ENCODE measurements at places on chromosomes 6 and 20. TPM values are rescaled to one million over a fixed set of nuclear protein-coding genes. Genes with fewer than 3 reads are reported as not detected.

DNA sequence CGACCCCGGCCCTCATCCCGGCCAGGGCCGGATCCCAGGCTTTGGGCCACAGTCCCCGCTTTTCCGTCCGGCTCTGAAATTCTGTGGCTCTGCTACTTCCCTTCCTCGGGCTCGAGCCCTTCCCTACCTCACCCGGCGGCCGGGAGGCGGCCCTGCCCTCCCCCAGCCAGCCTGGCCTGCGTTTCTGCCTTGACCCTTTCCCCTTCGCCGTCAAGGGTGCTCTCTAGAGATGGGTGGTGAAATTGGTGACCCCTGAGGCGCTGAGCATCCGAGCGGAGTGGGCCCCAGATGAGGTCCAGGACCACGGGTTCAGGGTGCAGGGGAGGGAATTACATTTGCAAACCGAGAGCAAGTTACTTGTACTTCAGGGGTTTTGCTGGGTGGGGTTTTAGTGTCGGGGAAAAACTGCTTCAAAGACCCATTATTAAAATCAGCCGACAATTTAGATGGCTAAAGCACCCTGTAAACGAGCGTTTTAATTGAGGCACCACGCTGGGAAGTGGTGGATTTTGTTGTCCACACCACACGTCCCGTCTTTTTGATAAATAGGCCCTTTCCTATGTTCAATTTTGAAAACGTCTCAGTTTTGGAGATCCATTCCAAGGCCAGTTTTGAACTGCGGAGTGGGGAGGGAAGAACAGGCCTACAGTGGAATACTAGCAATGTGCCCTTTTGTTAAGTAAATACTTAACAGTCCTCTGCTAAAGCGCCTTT lies 9.9 kb downstream of the TFAP2A start:
- peaks cover 81% of the 10 kb centered on the region for H3K27me3 ChIP-seq
- DNase-seq = no peak
- peaks cover 19% of the 10 kb centered on the region for H3K4me1 ChIP-seq

- no peaks in the 10 kb centered on the region for H3K36me3 ChIP-seq
- DNase-seq = no peak
- H3K27me3 ChIP-seq = no peaks in the 10 kb centered on the region
- no peak overlapping the region for H3K4me3 ChIP-seq
- H3K4me1 ChIP-seq = no peaks in the 10 kb centered on the region
These were observed 72.5 kb upstream of the SULF2 start for GRCh38 chr20:47857569-47858464.

DNA sequence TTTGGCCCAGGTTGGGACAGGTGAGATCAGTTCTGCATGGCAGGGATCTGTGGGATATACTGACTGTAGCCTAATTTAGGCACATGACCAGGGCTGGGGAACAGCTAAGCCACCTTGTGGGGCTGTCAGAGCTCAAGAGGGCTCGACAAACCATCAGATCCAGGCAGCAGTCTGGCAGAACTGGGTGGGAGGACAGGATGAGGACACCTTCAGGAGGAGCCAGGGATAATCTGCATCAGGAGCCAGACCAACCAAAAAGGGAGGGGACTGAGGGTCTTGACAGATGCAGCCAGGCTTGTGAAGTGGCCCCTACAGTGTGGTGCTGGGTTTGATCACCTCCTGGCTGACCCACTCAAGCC lies 123.4 kb downstream of the MAFB start:
- no peak for DNase-seq
- no peaks in the 10 kb centered on the region for H3K27me3 ChIP-seq
- H3K36me3 ChIP-seq = no peaks in the 10 kb centered on the region

DNA sequence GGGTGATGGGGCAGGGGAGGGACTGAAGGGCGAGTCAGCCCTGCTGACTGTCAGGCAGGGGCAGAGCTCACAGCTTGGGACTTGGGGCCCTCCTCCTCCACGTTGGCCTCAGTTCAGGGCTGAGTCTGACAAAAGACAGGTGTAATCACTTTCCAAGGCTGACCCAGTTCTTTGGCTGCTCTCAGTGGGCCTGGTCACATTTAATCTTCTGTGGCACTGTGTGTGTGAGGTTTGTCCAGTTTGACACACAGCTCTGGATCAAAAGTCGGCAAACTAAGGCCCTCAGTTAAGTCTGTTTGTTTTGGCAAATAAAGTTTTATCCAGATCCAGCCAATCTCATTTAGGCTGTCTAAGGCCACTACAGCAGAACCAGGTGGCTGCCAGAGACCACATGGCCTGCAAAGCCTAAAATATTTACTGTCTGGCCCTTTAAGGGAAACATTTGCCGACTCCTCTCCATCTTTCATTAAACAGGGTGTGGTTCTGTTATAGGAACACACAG lies 5.1 kb upstream of the MAP1LC3A start:
- no peak for DNase-seq
- H3K27me3 ChIP-seq = no peaks in the 10 kb centered on the region
- no peak overlapping the region for H3K4me3 ChIP-seq
- H3K36me3 ChIP-seq = peaks cover 3% of the 10 kb centered on the region

- no peak overlapping the region for H3K27ac ChIP-seq
- no peaks in the 10 kb centered on the region for H3K27me3 ChIP-seq
- no peaks in the 10 kb centered on the region for H3K36me3 ChIP-seq
- H3K4me3 ChIP-seq = no peak overlapping the region
- DNase-seq = no peak
These were observed 871.2 kb downstream of the TFAP2A start for GRCh38 chr6:9543649-9544048.

DNA sequence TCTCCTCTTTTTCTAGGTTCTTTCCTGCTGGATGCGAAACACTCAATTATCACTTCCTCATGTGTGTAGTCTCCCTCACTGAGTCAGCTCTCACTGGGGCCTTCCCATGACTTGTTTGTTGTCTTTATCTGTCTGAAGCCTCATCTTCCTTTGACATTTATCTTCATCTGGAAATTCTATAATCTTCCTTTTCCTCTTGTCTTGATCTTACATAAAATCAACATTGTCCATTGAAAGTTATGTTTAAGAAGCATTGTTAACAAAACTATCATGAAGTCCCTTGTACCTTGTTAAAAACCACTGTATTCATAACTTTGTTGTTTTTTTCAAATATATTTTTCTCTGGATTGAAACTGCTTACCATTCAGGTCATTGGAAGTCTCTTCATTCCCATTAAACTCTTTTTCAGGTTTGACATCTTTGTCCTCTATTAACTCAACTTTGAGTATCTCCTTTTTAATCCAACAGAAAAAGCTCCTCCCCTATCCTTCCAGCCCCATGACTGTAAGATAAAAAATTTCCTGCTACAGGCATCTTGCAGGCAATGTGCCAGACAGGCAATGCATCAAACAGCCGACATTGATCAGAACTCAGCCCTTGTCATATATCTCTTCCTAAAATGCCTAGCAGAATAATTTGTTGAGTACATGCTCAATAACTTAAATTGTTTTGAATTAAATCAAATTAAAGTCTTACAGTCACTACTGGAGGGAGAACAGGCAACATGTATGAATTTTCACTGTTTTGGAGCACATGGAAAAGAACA lies 34.8 kb downstream of the MYLIP start:
- no peaks in the 10 kb centered on the region for H3K36me3 ChIP-seq
- H3K4me3 ChIP-seq = no peak overlapping the region
- H3K27me3 ChIP-seq = peaks cover 8% of the 10 kb centered on the region
- H3K4me1 ChIP-seq = peaks cover 31% of the 10 kb centered on the region
- no peak for DNase-seq

- H3K36me3 ChIP-seq = no peaks in the 10 kb centered on the region
- no peaks in the 10 kb centered on the region for H3K4me1 ChIP-seq
- no peak overlapping the region for H3K27ac ChIP-seq
- DNase-seq = no peak
- peaks cover 15% of the 10 kb centered on the region for H3K27me3 ChIP-seq
These were observed 16.1 kb upstream of the PBOV1 start for GRCh38 chr6:138234363-138234762.

- H3K27me3 ChIP-seq = no peaks in the 10 kb centered on the region
- no peaks in the 10 kb centered on the region for H3K36me3 ChIP-seq
- DNase-seq = no peak
- no peak overlapping the region for H3K4me3 ChIP-seq
These were observed 227.5 kb downstream of the OTOR start for GRCh38 chr20:16975682-16976081.

HELZ2 gene
- 8.8 TPM for total RNA-seq

HLA-F gene
- total RNA-seq = 275 TPM

DNA sequence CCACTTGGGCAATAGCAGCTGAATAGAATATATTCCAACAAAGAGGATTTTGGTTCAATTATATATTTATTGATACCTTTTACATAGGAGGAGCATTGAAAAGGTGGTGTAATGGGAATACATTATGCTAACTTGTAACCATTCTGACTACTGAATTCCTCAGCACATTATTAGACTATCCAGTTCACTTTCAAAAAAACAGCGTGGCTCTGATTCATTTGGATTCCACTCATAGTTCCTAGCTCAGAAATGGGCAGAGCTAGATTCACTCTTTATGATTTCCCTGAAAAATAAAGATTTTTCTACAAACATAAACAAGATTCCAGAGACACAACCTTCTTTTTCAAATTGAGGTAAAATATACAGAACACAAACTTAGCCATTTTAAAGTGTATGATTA lies 9.2 kb upstream of the TRERF1 start:
- H3K27me3 ChIP-seq = no peaks in the 10 kb centered on the region
- H3K4me1 ChIP-seq = no peaks in the 10 kb centered on the region
- no peak overlapping the region for H3K4me3 ChIP-seq
- no peaks in the 10 kb centered on the region for H3K36me3 ChIP-seq

NMBR gene
- total RNA-seq = not detected

DNA sequence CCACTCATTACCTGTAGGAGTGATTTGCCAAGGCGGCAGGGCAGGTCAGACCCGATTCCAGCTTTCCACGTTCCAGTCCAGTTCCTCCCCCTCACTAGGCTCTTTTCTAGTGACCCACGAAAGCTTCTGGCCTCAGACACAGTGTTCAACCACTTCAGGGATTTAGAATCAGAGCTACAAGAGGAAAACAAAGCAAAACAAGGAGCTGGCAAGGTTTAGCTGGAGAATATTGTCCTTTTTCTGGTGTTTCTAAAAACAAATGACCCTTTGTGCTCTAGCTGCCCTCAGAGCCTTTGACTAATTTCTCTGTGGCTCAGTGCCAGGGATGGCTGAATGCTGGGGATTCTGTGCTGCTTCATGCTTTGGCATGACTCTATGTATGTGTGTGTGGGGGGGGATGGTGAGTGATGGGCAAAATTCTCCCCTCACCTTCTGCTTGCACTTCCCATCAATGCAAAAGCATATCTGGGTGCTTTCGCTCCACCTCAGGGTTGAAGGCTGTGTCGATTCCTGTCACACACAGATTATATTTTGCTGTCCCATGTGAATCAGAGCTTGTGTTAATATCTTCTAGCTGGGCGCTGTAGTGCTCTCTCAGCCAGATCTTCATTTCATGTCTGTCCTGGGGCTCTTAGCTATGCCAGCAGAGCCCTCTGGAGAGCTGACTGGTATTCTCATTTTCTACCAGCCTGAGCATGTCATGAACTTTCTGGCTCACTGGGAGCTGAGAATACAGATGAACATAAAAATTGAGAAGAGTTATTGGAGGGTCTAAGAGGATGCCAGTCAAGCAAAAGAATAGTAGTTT lies 19.3 kb upstream of the NEDD9 start:
- DNase-seq = no peak
- H3K27me3 ChIP-seq = no peaks in the 10 kb centered on the region
- peaks cover 5% of the 10 kb centered on the region for H3K36me3 ChIP-seq
- no peak overlapping the region for H3K27ac ChIP-seq
- peaks cover 5% of the 10 kb centered on the region for H3K4me1 ChIP-seq
- no peak overlapping the region for H3K4me3 ChIP-seq

ZFP57 gene
- not detected for total RNA-seq

WASF1 gene
- 3.3 TPM for total RNA-seq

FAM83D gene
- total RNA-seq = 10.5 TPM

DNA sequence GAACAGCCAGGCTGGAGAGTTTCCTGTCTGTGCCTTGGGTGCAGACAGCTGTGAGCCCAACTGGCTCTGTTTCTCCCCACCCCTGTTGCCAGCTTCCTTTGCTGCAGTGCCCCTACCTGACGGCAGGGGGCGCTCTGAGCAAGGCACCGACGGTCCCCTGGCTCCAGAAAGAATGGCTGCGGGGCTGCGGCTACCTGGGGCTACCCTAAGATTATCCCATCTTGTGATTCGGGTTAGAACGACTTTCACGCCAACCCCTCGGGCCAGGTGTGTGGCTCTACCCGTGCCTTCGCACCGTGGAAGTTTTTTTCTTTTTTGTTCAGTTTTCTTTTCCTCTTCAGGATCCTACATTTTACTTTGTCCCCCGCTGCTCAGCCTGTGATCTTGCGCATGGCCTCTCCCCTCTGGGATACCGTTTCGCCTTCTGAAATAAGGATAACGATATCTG lies 33.4 kb upstream of the AAR2 start:
- H3K4me3 ChIP-seq = peak overlapping the region; percentile 60
- DNase-seq = peak; percentile 85
- peaks cover 5% of the 10 kb centered on the region for H3K4me1 ChIP-seq
- no peak overlapping the region for H3K27ac ChIP-seq
- no peaks in the 10 kb centered on the region for H3K36me3 ChIP-seq

DNA sequence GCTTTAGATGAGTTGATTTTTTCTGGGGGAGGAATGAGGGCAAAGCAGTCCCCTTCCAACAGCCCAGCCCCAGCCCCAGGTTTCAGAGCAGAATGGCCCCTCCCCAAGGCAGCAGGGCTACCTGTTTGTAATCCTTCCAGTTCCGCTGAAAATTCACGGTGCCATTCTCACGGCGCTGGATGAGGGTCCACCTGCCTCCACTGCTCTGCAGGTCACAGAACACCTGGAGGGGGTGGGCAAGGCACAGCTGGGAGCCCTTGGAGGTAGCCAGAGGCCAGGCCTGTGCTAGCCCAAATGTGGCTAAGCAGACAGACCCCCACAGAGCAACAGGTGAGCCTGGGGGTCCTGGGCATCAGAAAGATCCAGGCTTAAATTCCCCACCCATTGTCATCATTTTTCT lies 36.5 kb downstream of the ANGPT4 start:
- no peak overlapping the region for H3K27ac ChIP-seq
- no peak overlapping the region for H3K4me3 ChIP-seq
- peaks cover 26% of the 10 kb centered on the region for H3K4me1 ChIP-seq
- DNase-seq = no peak
- H3K27me3 ChIP-seq = peaks cover 20% of the 10 kb centered on the region

PPIL6 gene
- total RNA-seq = 0.56 TPM

DNA sequence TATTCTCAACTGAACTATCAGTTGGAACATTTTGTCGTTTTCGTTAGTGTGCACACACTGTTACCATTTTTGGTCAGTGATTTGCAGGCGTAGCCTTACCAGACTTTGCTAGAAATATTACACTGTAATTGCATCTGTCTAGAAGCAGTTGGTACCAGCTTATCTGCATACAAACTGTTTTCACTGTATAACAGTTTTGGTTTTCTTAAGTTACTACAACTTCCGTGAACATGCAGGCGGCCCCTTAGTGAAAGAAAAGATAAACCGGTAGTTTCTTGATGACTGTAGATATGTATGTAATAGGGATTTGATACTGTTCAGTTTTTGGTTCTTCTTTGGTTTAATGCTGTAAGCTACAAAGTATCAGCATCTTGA lies 1.3 kb downstream of the DSTN start:
- H3K36me3 ChIP-seq = peaks cover 6% of the 10 kb centered on the region
- no peak for DNase-seq
- H3K4me1 ChIP-seq = peaks cover 29% of the 10 kb centered on the region
- peak overlapping the region; percentile 97 for H3K27ac ChIP-seq
- H3K27me3 ChIP-seq = peaks cover 10% of the 10 kb centered on the region

LPA gene
- not detected for total RNA-seq

ABHD16B gene
- not detected for total RNA-seq

TNXB gene
- total RNA-seq = 15.0 TPM

LTB gene
- total RNA-seq = 43.4 TPM

Measured in activated T-cell treated with anti-CD3 and anti-CD28 coated beads, Interleukin-2, amount 50 U/mL, for 72 hours (primary cell).